AG09309 (cell line): ENCODE measurements at places on chromosomes 11 and 22.
A peak's percentile ranks its signal among the peaks of the same experiment; 100 is the strongest.

- no peak for DNase-seq
Measured at GRCh38 chr11:126861796-126862459, 138.6 kb downstream of the KIRREL3 start.

DNA sequence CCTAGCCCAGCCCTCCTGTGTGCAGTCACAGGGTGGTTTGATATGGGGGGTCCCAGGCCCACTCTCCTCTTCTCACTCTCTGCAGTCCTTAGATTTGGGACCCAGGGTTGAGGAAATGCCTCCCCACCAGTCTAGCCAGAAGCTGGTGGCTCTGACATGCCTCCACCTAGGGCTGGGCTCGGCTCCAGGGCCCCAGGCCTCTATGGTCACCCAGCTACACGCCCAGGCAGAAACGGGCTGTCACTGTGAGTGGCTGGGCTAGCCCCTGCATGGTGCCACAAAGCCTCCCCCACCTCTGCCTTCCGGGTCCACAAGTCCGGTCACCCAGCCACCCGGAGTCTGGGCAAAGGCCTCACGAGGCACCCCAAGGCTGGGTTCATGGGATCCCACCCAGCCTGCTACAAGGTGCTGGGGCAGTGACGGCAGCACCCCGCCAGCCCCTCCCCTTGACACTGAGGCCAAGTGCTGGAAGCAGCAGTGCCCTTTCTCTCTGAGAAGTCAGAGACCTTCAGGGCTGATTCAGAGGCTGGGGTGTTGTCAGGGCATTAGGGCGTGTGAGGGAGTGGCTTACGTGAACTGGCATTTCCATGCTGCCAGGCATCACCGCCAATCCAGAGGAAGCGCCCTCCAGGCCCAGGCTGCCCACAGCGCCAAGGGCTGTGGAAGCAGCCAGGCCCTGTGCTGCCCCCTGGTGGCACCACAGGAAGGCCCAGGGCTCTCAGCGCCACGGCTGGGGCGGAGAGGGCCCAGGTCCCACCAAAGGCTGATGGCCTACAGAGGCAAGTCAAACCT is 638 bp upstream of the PITPNM1 start:
- DNase-seq: peak; percentile 67

- no peak for DNase-seq
Measured at GRCh38 chr22:24156141-24156912, 25.0 kb upstream of the SUSD2 start.

DNA sequence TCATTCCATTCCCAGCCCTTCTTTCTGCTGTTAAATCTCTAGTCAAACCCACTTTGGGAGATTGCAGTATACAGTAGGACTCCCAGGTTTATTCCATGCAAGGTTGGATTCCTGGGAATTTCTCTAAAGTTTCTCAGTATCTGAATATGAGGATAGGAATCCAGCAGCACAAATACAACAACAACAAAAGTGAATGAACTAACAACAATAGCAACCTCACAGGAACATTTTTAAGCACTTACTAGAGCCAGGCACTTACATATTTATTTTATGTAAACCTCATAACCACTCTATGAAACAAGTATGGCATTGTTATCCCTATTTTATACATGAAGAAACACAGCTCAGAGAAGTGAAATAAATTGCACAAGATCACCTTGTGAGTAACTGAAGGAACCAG is 1.9 kb downstream of the MMP7 start:
- DNase-seq: no peak

GRCh38 chr22:36684841-36685240 is 18.7 kb downstream of the CACNG2 start:
- no peak for DNase-seq
